ENCODE measurements at places on chromosomes 16 and 17.

DNA sequence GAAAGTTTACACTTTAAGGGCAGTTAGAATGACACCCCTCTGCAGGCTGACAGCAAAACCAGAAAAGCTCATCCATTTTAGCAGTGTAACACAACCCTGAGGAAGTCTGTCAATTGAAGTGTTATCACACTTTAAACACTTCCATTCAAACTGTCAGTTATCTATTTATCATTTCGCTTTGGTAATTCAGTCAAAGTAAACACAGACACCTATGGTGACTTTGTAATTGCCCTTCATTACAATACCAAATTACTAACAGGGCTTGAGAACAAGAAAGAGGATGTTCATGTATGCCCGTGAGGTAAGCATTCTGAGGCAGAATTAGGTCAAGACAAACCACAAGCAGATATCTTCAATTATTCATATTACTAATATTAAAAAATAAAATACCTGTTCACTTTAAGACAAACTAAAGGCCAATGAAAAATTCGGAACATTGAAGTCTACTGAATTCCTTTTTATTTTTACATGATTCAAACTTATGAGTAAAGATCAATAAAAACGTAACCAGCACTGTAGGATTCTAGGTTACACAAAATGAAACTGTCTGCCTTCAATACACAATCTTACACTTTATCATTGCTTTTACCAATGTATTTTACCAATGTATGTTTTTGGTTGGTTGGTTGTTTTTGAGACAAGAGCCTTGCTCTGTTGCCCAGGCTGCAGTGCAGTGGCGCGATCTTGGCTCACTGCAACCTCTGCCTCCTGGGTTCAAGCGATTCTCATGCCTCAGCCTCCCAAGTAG, 57.1 kb downstream of the BRIP1 start:
- no peak for DNase-seq

GRCh38 chr17:48515925-48516900, 14.6 kb downstream of the HOXB1 start:
- no peak for DNase-seq

GRCh38 chr17:13601776-13602551, at the start of gene HS3ST3A1:
Gene HS3ST3A1, minus strand, starts transcription at chr17:13601929. Its CDS starts 800 bp downstream, at chr17:13601129.
- peak; percentile 65 for DNase-seq

GRCh38 chr16:85863384-85863774, 35.6 kb upstream of the IRF8 start:
- no peak for DNase-seq

DNA sequence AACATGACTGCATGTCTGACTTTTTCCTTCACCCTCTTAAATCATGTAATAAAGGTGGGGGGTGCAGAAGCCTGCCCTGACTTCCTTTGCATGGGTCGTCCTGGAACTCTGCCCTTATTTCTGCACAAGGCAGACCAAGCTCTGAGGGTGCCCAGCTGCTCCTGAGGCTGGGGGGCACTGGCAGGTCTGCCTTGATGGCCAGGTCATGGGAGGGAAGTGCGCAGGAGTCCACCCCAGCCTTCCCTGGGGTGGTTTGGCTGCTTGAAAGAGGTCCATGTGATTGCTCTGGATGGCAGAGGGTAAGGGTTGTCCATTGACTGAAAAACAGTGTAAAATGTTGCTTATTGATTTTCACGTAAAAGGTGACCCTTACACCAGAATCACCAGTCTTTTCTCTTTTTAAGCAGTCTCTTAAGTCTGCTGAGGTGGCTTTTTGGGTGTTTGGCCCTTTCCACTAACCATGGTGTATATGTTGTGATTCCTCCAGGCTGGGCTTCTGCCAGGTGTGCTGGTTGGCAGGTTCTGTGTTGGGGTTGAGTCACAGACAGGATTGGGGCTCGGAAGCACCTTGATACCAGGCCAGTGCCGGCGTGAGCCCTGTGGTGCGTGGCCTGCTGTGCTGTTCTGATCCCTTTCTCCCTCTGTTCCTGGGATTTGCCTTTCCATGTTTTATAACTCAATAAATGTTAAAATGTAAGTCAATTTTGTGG, 19.4 kb downstream of the DHX38 start:
- no peak for DNase-seq

DNA sequence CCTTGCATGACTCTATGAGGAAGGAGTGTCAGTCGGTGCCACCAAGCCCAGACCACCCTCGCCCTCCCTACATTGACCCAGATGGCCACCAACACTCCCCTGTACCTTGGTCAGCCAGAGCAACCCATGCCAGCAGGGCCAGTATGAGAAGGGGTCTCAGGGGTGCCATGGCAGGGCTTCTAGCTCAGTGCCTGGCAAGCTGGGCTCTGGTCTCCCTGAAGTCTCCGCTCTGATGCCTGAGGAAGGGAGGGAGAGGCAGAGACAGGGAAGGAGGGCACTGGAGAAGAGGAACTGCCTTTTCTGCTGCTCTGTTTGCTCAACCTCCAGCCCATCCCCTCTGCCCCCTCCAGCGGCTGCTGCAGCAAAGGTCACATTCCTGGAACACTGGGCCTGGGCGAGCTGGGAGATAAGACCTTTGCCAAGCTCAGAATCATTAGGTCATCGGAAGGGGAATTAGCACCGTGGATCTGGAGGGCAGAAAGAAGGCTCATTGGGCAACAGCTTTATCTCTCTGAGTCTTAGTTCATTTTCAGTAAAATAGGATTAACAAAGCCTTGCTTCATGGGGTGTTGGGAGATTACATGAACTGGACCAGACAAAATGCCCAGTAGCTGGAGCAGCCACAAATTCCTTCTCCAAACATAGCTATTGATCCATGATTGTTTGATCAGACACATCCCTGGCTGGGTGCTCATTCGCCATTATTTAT, at the start of gene VTN:
Gene VTN (minus strand): TSS at position 273 of the 709 bp plus-strand sequence. CDS start 104 bp downstream, at position 169.
- no peak for DNase-seq

GRCh38 chr17:57899391-57899790, 49.5 kb upstream of the MRPS23 start:
- no peak for DNase-seq

GRCh38 chr16:79081297-79082066, 519.1 kb downstream of the MAF start:
- no peak for DNase-seq

DNA sequence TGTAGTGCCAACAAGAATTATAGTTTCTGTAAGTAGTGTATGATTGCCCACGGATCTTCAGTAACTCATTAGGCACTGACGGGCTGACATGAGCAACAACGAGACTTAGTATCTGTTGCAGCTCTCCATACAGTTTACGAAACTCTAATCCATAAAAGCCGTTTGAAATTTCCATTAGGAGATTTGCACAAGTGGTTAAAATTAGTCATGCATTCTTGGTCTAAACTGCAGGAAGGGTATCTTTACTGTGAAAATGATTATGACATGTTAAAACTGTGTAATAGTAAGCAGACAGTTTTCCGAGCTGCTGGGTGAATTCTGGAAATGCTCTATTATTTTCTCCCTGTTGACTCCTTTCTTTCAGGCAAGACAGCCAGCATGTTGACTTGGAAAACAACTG, 605.0 kb downstream of the WWOX start:
- no peak for DNase-seq

GRCh38 chr17:79937391-79938335, 98.0 kb downstream of the TBC1D16 start:
- no peak for DNase-seq

- no peak for DNase-seq
These were observed 26.6 kb downstream of the CNTNAP4 start for GRCh38 chr16:76303637-76304314.

DNA sequence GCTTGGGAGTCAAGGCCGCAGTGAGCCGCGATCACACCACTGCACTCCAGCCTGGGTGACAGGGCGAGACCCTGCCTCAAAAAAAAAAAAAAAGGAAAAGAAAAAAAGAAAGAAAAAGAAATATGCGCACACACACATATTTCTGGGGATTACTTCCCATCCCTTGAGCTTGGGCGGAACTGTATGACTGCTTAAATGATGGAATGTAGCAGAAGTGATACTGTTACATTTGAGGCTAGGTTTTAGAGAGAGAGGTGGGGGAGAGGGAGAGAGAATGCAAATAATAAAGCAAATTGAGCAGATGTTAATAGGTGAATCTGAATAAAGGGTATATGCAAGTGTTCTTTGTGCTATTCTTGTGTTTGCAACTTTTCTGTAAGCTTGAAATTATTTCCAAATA, 12.0 kb upstream of the USP32 start:
- DNase-seq = no peak

DNA sequence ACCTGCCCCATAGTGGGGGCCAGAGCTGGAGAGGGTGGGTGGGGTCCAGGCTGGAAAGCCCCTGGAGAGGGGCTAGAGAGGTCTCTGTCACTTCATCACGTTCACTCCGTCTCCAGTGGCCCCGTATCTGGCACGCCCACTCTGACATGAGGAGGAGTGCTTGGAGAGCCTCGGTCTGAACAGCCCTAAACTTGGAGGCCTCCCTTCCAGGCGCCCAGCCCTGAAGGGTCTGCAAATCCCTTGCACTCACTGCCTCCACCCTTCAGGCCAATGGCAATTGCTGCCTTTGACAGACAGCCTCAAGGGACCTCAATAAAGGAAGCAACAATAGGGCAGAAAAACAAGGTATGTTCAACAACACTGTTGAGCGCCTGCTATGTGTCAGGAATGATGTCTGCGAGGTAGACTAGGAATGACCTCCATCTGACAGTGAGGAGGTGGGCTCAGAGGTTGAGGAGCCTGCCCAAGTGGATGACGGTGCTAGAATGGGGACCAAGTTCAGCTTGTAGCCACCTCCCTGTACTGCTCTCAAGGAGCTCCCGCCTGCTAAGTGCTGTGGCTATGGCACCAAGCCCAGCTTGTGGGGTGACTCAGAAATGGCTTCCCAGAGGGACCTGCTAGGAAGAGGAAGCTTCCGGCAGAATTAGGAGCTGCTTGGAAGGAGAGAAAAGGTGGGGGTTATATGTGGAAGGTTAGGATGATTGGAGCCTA, 2.9 kb upstream of the EPX start:
- DNase-seq = peak; percentile 23

GRCh38 chr16:1119766-1120576, 23.9 kb upstream of the C1QTNF8 start:
- DNase-seq = no peak

DNA sequence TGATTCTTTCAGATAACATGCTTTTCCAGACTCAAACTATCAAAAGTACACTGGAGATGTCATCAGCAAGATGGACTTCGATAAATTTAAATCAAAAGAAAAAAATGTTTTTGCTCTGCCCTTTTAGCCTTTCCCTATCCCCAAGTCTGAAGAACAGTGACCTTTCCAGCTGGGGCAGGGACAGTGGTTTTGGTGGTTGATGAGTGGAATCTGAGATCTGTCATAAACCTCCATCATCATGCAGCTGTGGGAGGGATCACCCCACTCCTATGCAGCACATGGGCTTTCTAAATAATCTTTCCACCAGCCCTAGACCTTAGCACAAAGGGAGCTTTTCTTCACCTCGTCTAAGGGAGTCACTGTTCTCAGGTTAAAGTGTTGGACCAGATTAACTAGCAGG, 869.5 kb upstream of the SOX9 start:
- no peak for DNase-seq

GRCh38 chr16:87602821-87603683, 744 bp downstream of the JPH3 start:
- DNase-seq = no peak

DNA sequence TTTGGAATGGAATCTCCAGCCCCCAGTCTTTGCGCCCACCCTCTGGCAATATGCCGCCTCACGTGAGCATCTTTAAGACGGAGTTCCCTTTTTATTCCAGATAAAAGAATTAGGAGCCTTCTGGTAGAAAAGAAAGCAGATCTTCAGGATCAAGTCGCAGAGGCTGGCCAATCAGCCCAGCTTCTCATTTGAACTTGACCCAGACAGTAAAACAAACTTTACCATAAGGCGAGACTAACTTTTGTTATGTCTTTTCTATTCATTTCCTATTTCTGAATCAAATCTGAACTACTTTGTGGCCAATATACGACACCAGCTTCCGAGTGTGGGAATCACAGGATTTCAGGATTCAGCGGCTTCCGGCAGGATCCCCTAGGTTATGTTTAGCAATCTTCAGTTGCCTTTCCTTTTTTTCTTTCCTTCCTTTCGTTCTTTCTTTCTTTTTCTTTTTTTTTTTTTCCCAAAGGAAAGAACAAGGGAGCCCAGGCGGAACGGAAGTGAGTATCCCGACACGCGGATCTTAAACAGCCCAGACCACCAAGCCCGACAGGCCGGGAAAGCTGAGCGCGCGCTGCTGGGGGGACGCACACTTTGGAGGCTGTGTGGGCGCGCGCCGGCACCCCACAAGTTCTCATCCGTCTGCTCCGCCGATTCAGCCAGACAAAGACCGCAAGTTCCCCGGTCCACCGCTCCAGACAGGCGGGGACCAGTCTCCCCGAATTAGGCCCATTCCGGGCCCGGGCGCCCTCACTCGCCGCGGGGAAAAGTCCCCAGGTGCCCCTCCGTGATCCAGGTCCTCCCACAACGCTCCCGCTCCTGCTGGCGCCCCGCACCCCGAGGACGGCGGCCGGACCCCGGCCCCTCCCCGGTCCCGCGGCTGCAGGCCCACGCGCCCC, 633 bp downstream of the TBC1D16 start:
- DNase-seq = no peak

DNA sequence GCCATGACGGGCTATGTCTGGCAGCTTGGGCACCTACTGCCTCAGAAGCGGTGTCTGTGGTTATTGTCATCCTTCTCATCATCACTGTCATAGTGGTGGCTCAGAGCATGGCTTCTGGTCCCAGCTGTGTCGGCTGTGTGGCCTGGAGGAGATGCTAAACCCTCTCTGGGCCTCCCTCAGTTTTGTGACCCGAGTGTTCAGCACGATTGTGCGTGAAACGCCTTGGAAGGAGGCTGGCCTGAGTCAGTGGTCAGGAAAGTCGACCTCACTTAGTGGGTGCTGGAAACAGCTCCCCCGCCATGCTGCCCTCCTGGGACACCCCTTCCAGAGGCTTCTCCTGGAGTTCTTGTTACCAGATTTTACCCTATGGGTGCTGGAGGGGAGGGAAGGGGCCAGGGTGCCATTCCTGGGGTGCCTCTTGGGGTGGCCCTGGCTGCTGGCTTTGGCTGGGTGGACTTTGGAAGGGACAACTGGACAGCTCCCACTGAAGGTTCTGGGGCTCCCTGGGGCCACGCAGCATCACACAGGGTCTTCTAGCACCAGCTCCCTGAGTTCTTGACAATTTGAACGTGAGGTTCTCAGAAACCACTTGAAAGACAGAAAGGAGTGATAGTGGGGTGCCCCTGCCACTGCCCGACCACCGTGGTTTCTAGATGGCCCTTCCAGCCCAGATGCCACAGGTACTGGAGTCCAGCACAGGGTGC, 226.5 kb upstream of the GSE1 start:
- DNase-seq = no peak

GRCh38 chr17:75950855-75951554, 10.2 kb upstream of the FBF1 start:
- DNase-seq = no peak

DNA sequence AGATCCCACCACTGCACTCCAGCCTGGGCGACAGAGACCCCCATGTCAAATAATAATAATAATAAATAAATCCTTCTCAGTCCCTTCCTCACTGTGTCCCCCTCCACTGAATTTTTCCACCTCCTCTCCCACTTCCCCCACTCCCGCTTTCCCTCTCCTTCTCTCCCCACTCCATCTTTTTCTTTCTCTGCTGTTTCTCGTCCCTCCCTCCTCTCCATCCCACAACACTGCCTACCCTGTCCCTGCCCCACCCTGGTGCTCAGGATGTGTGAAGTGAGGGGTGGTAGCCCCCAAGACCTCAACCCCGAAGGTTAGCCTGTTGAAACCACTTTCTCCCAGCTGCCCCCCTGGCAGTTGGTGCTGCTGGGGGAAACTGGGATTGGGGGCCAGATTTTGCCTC, 34.4 kb upstream of the STH start:
- no peak for DNase-seq

- DNase-seq = no peak
These were observed 38.9 kb upstream of the SMPD3 start for GRCh38 chr16:68487203-68487514.

- no peak for DNase-seq
These were observed 2.6 kb downstream of the CDH5 start for GRCh38 chr16:66369055-66369592.

- DNase-seq = no peak
These were observed 5.1 kb upstream of the RANGRF start for GRCh38 chr17:8283356-8283755.

Measured in AG04450 (cell line).